ENCODE measurements at places on chromosomes 7 and 10.

DNA sequence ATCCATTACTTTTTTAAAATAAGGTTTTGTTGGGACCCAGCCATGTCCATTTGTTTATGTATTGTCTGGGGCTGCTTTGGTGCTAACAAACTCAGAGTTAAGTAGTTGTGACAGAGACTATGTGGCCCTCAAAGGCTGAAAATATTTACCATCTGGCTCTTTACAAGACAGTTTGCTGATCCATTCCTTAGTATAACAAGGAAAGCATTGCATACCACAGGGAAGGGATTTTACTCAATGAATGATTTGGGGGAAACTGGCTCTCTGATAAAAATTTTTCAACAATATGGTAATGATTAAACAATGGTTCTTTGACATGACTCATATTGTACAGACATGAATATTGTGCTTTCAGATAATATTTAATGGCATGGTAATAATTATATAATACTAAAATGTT lies 738.1 kb downstream of the KCNMA1 start:
- no peak for DNase-seq

DNA sequence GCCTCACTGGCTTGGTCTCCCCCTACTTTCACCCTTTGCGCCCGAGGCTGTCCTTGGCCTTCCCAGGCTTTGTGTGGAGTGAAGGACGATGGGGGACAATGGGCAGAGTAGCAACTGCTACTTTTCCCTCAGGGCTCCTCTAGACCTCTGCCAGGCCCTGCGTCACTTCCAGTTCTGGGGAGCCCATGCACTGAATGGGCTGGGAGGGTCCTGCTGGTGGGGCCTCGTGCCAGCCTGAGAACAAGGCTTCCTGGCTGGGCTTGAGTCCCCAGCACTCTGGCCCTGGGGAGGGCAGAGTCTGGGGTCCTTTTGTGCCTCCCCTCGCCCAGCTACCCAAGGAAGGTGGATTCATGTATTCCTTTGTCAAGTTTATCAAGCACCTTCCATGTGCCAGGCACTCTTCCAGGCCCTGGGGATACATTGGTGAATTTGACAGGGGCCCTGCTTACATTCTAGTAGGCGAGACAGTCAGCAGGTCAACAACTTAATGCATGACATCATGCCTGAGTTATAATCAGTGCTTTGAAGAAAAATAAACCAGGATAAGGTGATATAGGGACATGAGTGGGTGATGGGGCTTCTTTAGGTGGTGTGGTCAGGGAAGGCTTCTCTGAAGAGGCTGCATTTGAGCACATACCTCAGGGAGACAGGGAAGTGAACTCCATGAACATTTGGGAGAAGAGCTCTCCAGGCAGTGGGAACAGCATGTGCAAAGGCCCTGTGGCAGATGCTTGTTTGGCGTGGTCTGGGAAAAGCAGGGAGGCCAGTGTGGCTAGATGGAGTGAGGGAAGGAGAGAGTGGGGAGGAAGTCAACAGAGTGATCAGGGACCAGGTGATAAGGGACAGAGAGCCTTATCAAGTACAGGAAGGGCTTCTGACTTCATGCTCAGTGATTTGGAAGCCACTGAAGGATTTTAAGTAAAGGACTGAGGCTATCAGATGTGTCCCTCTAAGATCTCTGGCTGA lies 14.1 kb downstream of the ZMIZ1 start:
- no peak for DNase-seq

GRCh38 chr7:19554581-19554980 lies 154.3 kb downstream of the POLR1F start:
- DNase-seq = no peak

DNA sequence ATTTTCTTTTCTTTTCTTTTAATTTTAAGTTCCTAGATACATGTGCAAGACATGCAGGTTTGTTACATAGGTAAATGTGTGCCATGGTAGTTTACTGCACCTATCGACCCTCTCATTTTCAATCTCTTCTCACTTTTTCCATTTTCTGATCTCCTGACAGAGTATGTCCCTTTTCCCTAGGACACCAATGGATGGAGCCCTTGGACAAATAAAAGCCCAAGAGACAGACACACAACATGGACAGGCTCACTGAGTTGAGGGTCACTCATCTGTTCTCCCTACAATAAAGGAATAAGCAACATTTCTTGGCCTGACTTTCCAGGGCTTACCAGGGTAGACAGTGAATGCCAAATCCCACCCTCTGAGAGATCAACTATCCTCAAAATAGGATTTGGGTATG lies 15.2 kb upstream of the UBE2D1 start:
- no peak for DNase-seq

GRCh38 chr7:95871075-95871848 lies 98.9 kb downstream of the DYNC1I1 start:
- peak; percentile 58 for DNase-seq

DNA sequence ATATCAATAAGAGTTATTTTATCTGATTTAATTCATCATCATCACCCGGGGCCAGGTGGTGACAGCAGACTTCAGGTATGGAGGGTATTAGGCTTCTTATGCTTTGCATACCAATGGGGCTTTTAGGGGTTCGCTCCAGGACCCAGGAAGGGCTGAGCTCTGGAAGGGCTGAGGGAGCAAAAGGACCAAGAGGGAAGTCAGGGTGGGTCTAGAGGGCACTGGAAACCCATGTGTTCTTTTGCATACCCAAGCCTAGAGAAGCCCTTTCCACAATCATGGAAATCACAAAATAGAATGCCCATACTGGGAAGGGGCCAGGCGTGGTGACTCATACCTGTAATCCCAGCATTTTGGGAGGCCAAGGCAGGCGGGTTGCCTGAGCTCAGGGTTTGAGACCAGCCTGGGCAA lies 30.9 kb upstream of the VCL start:
- DNase-seq = no peak

GRCh38 chr10:97707134-97707861 lies 6.2 kb upstream of the MARVELD1 start:
- DNase-seq = no peak

GRCh38 chr10:86971232-86971991 lies 3.1 kb downstream of the ADIRF start:
- no peak for DNase-seq

GRCh38 chr7:137975221-137975620 lies 26.7 kb downstream of the CREB3L2 start:
- DNase-seq = no peak

GRCh38 chr7:84237533-84238173 lies 43.1 kb upstream of the SEMA3A start:
- no peak for DNase-seq

DNA sequence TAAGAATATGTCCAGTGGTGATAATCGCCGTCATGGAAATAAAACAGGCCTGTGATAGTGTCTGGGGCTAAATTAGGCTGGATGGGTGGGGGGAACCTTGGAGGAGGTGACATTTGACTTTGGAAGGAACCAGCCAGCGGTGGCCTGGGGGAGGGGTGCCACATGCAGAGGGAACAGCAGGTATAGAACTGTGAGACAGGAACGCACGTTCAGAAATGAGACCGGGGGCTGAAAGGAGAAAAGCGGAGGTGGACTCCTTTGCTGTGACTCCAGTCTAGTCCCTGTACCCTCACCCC lies 2.6 kb upstream of the CYP26A1 start:
- no peak for DNase-seq

GRCh38 chr7:24913801-24914464 lies 66.0 kb downstream of the OSBPL3 start:
- no peak for DNase-seq

- DNase-seq = no peak
Measured at GRCh38 chr7:107103369-107103768, 58.9 kb downstream of the PRKAR2B start.

GRCh38 chr7:101674439-101674838 lies 45.3 kb upstream of the MYL10 start:
- DNase-seq = no peak

GRCh38 chr10:17213646-17214349 lies 12.3 kb upstream of the TRDMT1 start:
- no peak for DNase-seq

- DNase-seq = no peak
Measured at GRCh38 chr10:10804998-10805740, 212.5 kb upstream of the CELF2 start.

GRCh38 chr10:21976739-21977138 lies 26.8 kb downstream of the DNAJC1 start:
- DNase-seq = no peak

- DNase-seq = no peak
Measured at GRCh38 chr10:64508029-64508661, 986.9 kb downstream of the REEP3 start.

- DNase-seq = no peak
Measured at GRCh38 chr10:101310529-101311184, 43.3 kb upstream of the BTRC start.

DNA sequence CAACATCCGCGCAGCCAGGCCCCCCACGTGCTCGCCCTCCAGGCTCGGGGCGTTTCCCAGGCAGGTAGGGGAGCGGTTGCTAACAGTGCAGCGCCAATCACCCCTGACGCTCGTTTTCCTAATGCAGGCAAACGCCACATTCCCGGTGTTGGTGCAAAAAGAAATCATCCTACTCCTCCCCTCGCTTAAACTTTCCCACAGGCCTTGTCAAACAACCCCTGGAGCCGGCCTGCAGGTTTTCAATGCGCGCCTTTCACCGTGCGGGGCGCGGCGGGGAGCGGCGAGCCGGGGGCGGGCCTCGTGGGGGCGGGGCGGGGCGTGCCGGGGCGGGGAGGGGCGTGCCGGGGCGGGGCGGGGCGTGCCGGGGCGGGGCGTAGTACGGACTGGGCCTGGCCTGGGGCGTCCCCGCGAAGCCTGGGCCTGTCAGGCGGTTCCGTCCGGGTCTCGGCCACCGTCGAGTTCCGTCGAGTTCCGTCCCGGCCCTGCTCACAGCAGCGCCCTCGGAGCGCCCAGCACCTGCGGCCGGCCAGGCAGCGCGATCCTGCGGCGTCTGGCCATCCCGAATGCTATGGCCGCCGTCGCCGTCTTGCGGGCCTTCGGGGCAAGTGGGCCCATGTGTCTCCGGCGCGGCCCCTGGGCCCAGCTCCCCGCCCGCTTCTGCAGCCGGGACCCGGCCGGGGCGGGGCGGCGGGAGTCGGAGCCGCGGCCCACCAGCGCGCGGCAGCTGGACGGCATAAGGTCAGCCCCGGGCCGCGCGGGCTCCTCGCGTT lies at the start of gene ECHDC3:
Gene ECHDC3 (plus strand): TSS at position 374 of the 770 bp plus-strand sequence. CDS start 195 bp downstream, at position 569.
- peak; percentile 59 for DNase-seq

DNA sequence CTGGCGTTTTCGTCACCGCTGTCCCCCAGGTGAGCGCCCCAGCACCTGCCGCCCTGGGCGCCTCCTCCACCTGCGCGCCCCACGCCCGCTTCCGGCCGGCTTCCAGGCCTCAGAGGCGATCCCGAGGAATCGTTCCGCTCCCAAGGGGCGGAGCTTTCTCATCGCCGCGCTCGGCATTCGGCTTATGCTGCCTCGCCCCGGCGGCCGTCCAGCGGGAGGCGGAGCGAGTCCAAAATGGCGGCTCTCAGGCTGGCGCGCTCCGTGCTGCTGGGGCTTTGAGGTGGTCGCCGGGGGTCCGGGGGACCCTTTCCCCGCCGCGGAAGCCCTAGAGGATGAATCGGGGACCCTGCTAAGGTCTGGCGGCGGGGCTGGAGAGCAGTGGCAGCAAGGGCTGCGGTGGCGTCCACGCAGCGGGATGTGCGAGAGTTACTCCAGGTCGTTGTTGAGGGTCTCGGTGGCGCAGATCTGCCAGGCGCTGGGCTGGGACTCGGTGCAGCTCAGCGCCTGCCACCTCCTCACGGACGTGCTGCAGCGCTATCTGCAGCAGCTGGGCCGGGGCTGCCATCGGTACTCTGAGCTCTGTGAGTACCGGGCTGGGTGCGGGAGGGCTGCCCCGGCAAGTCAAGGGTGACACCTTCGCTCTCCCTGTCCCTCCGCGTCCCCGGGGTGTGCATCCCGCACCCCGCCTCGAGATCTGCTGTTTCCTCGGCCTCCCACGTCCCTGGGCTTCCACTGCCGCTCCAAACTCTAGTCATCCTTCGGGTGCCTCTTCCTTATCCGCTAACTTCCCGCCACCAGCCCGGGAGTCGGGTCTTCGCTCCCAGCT lies at the start of gene TAF3:
Gene TAF3 (plus strand): TSS at position 211 of the 826 bp plus-strand sequence. CDS start 205 bp downstream, at position 416.
- DNase-seq = peak; percentile 93

GRCh38 chr10:14700546-14700945 lies 74.2 kb downstream of the FAM107B start:
- no peak for DNase-seq

GRCh38 chr10:3074145-3074665 lies 6.9 kb downstream of the PFKP start:
- no peak for DNase-seq

DNA sequence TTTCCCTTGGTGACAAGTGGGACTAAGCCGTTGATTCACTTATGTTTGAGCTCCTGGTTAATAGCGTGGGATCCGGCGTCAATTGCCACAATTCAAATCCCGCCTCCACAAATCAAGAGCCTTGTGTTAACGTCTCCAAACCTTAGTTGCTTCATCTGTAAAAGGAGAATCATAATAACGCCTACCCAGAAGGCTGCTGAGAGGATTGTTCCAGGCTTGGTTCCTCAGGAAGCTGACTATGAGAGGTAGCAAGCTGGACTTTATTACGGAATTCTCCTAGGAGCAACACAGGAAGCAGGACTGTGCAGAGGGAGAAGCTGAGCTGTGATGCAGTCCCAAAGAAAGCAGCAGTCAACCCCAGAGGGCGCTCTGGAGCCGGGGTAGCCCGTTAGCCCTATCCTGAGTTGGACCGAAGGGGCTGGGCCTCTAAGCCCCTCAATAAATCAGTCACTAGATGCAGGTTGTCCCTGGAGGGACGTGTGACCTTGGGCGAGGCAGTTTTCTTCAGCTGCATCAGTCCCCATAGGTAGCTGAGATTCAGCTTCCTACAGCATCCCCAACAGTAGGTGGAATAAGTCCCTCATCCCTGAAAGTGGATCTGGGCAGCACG lies 6.9 kb upstream of the BAG3 start:
- no peak for DNase-seq

- no peak for DNase-seq
Measured at GRCh38 chr7:100803398-100804161, 23.7 kb downstream of the EPHB4 start.

All from NCI-H345 (cell line).